ENCODE measurements at places on chromosomes 5 and 9. TPM values are rescaled to one million over a fixed set of nuclear protein-coding genes. Genes with fewer than 3 reads are reported as not detected.
A peak's percentile ranks its signal among the peaks of the same experiment; 100 is the strongest.

Gene TRPM3
- not detected for total RNA-seq

Gene CDC25C
- total RNA-seq, result 20.2 TPM

GRCh38 chr5:41527201-41527779 is 16.9 kb upstream of the PLCXD3 start:
- DNase-seq, result peak; percentile 88

GRCh38 chr9:83449166-83449565 is 89.0 kb downstream of the FRMD3 start:
- no peak for DNase-seq

GRCh38 chr5:139694556-139695177 is 46.5 kb downstream of the CXXC5 start:
- DNase-seq, result no peak

GRCh38 chr9:23587433-23587832 is 238.6 kb downstream of the ELAVL2 start:
- DNase-seq, result no peak

DNA sequence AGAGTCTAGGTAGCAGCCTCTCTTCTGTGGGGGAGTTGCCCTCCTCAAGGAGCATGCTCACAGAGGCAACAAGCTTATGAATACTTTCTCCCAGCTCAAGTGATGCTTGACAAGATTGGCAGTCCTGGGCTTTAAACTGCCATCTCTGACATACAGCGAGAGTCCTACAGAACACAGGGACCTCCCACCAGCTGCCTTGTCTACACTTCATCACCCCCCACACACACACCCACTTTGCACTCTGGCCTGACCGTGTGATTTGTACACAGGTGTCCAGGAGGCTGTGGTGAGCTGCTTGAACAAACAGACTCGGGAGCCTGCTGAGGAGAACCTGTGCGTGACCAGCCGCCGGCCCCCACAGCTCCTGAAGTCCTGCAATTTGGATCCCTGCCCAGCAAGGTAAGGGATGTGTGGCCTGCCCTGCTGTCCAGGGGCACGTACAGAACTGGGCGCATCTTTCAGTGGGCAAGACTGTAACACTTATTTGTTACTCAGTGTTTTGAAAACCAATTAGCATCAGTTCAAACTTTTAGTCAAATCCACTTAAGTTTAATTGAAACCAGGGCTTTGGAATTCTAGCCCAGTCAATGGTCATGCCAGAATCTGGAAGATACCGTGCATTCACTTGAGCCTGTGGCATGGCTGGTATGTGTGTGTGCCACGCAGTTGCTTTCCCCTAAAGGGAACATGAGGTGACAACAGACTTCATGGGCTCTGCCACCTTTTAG is 247.5 kb downstream of the ADAMTSL1 start:
- no peak for DNase-seq

DNA sequence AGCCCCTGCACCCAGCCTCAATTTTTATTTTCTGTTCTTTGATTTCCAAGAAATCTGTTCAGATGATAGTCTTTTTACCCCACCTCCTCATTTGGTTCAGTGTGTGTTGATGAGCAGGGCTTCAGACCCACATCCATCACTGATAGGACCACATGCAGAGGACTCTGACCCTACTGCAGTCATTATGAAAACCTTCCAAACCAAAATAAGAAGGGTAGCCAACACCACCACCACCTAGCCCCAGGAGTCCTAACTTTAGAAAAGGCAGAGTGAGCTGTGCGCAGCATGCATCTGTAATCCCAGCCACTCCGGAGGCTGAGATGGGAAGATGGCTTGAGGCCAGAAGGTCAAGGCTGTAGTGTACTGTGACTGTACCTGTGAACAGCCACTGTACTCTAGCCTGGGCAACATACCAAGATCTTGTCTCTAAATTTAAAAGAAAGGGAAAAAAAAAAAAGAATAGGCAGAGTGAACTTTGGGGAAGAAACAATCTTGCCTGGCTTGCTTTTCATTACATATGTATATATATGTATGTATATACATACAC is 13.0 kb downstream of the CDKN2AIPNL start:
- no peak for DNase-seq

Data from MG63 (cell line).